ENCODE measurements at places on chromosomes 4 and X.
A peak's percentile ranks its signal among the peaks of the same experiment; 100 is the strongest.

GRCh38 chrX:135114392-135114791 lies 5.9 kb downstream of the ETDB start:
- DNase-seq, result no peak

- no peak for DNase-seq
Observed at GRCh38 chrX:18755651-18756050, 48.2 kb downstream of the PPEF1 start.

DNA sequence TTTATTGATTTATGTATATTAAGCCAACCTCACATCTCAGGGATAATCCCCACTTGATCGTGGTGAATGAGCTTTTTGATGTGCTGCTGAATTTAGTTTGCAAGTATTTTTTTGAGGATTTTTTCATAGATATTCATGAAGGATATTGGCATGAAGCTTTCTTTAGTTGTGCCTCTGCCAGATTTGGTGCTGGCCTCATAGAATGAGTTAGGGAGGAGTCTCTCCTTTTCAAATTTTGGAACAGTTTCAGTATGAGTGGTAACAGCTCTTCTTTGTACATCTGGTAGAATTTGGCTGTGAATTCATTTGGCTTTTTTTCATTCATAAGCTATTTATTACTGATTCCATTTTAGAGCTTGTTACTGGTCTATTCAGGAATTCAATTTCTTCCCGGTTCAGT lies 197.2 kb upstream of the NDST4 start:
- no peak for DNase-seq

- no peak for DNase-seq
Observed at GRCh38 chrX:135453381-135453780, 31.6 kb downstream of the SMIM10L2A start.

GRCh38 chr4:104494822-104495559 lies at the start of gene CXXC4:
CXXC4 (minus strand) TSS chr4:104494894; CDS start chr4:104491802, 3,092 bp downstream.
- DNase-seq, result peak; percentile 48

DNA sequence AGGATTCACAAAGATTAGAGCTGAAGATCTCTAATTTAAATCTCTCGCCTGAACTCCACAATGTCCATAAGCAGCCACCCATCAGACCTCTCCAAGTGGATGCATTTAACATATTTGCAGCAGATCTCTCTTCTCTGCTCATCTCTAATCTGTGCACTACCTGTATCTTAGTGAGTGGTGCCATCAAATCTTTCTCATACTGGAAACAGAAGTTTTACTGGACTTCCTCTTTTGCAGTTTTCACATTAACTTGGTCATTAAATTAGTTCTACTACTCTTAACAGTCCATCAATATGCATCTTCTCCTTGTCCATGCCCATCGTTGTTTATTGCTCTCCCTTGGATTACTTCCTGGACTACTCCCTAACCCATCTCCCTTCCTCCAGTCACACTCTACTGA lies 488.5 kb downstream of the IL15 start:
- no peak for DNase-seq

- DNase-seq, result no peak
Observed at GRCh38 chr4:67714248-67714583, 13.3 kb upstream of the UBA6 start.

DNA sequence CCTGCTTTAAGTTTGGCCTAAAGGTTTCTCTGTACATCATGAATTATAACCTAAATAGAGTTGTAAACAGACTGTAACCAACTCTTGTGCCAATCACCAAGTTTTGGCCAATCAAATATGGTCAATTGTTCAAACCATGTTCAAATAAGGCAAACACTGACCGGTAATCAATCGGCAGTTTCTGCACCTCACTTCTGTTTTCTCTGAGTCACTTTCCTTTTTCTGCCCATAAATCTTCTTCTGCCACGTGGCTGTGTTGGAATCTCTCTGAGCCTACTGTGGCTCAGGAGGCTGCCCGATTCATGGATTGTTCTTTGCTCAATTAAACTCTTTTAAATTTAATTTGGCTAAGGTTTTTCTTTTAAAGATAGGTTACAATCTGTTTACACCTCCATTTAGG lies 16.5 kb upstream of the ENPP6 start:
- DNase-seq, result no peak

DNA sequence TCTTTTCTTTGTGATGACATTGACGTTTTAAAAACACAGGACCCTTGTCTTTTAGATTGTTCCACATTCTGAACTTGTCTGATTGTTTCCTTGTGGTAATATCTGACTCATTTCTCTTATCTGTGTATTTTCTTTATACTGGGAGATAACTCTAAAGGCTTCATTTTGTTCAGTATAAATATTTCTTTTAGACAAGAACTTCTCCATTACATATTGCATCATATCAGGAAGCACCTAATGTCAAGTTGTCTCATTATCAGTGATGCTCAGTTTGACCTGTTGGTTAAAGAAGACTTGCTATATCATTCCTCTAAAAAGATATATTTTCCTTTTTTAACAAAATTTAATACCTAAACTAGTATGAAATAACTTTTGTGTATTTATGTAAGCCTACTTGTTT lies 152.3 kb upstream of the BMP3 start:
- no peak for DNase-seq

- DNase-seq, result no peak
Observed at GRCh38 chr4:134505511-134505910, 303.9 kb upstream of the PABPC4L start.

DNA sequence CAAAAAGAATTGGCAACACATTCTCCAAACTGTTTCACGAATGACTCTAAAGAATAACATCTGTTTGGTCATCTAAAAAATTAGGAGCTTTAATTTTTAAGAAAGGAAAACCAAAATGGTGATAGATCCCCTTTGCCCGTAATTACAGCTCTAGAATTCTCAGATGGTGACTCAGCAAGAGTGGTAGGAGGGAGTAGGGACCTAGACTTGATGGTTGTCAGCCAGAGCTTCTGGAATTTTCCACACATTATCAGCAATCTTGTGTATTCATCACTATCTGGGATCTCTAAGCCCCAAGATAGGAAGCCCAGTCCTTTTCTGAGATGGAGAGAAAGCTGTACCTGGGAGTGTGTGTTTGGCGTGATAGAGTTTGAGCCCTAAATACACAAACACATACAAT lies 103.9 kb upstream of the RAB40AL start:
- no peak for DNase-seq

GRCh38 chr4:32864713-32865351 lies 2144.7 kb downstream of the PCDH7 start:
- no peak for DNase-seq

GRCh38 chr4:6773106-6773505 lies 9.4 kb upstream of the KIAA0232 start:
- DNase-seq, result no peak

- no peak for DNase-seq
Observed at GRCh38 chr4:56973336-56973735, 4.1 kb downstream of the NOA1 start.

All from T-helper 2 cell (primary cell).